ENCODE measurements at places on chromosomes 11 and 22. TPM values are rescaled to one million over a fixed set of nuclear protein-coding genes. Genes with fewer than 3 reads are reported as not detected.

DNA sequence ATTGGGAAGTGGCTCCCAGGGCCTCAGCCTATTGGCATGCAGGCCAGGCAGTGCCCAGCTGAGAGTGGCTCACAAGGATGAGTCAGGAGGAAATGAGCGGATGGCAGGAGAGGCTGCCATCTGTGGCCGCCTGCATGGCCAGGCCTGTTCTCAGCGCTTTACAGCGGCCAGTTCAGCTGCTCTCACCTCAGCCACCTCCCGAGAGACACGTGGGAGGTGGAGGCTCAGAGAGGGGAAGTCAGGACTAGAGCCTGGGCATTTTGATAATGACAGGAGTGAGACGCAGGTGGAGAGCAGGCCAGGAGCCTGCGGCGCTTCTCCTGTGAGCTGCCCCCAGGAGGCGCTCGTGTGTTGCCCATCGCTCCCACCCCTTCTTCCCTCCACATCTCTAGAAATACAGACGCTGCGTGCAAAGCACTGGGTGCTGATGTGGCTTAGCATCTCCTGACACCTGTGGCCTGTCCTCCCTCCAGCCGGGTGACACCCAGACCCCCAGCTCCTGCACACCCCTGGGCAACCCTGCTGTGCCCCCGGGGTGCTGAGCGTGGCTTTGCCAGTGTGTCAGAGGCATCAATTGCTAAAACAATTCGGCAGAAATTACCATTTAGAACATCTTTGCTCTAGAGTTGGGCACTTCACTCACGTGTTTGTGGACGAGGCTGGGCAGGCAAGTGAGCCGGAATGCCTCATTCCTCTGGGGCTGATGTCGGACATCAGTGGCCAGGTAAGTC is 21.4 kb upstream of the PANX2 start:
- DNase-seq, result no peak

Gene OR6T1
- total RNA-seq, result not detected

Gene ILK
- 205 TPM for total RNA-seq

DNA sequence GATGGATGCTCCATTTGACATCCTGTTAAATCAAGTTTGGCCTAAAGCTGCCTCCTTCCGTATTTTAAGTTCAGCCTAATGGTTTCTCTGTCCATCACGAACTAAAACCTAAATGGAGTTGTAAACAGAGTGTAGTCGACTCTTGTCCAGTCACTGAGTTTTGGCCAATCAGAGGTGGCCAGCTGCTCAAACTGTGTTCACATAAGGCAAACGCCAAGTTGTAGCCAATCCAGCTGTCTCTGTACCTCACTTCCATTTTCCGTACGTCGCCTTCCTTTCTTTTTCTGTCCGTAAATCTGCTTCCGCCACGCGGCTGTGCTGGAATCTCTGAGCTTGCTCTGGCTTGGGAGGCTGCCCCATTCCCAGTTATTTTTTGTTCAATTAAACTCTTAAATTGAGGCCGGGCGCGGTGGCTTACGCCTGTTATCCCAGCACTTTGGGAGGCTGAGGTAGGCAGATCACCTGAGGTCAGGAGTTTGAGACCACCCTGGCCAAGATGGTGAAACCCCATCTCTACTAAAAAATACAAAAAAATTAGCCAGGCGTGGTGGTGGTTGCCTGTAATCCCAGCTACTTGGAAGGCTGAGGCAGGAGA is 20.7 kb upstream of the CARS1 start:
- DNase-seq, result no peak
